Stimulated activated CD4-positive, alpha-beta T cell treated with anti-CD3 and anti-CD28 coated beads, Interleukin-12 subunit alpha, Interleukin-12 subunit beta, amount 100 ng/mL, for 24 hours (primary cell): ENCODE measurements at places on chromosomes 6 and 20.

GRCh38 chr20:45368221-45368980, 5.4 kb downstream of the SYS1 start:
- DNase-seq = no peak

DNA sequence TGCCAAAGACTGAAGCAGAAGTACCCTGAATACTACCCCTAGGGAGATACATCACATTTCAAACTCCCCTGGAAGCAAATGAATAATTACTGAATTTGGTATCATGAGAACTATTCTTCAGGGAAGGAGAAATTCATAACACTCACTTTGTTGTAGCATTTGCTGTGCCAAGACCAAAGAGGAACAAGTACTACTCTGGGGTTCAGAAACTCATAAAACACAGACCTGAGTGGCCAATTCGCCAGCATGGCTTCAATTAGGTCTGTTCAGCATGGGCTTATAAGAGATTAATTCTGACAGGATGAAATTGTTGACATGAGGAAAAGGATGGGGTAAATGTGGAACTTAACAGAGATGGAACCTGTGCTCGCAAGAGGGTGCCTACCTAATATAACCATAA, 6.5 kb downstream of the ELOVL5 start:
- no peak for DNase-seq

DNA sequence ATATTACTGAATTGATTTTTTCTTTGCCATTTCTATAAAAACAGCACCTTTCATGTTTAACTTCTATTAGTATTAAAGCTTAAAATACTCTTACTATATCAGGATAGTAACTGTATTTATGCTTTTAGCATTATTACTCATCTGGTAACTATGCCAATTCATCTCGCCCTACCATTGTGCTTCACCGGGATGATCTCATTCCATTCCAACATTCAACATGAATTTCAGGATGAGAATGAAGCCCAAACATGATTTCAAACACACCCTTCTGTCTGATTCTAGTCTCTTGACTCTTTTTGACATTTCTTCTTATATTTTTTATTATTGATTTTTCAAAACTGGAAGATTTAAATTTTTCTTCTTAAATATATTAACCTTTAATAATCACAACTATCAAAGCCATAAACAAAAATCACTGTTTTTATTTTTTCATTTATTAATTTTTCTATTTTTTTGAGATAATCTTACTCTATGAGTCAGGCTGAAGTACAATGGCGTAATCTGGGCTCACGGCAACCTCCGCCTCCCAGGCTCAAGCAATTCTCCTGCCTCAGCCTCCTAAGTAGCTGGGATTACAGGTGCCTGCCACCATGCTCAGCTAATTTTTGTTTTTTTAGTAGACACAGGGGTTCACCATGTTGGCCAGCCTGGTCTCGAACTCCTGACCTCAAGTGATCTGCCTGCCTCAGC, 46.7 kb downstream of the GJA1 start:
- no peak for DNase-seq

- DNase-seq = no peak
Measured at GRCh38 chr6:31697555-31697954, 5.6 kb downstream of the ABHD16A start.

DNA sequence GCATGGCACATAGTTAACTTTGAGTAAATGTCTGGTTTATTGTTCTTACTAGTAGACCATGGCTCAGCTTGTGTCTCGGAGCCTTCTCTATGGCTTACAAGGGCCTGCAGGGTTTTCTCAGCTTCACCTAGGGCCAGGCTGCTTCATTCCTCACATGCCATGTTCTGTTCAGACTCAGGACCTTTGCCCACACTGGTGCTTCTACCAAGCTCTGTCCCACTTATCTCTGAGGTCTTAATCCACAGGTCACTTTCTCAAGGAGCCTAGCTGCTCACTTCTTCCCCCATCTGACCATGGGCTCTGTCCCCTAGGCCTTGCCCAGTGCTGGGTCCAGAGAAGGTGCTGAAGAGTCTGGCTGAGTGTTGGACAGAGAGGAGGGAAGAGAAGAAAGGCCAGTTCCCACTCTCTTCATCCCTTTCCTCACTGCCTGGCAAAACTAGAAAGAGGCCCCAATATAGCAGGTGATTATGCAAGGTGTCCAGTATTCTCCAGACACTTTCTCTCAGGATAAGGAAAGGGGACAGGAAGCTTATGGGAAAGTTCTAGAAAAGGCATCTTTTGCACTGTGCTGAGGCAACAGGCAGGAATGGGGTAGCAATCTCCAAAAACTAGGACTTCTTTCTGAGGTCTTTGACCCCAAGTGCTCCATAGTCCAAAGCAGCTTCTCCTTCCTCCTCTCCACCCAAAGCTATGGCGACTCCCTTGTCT, 40.0 kb downstream of the COX4I2 start:
- no peak for DNase-seq

DNA sequence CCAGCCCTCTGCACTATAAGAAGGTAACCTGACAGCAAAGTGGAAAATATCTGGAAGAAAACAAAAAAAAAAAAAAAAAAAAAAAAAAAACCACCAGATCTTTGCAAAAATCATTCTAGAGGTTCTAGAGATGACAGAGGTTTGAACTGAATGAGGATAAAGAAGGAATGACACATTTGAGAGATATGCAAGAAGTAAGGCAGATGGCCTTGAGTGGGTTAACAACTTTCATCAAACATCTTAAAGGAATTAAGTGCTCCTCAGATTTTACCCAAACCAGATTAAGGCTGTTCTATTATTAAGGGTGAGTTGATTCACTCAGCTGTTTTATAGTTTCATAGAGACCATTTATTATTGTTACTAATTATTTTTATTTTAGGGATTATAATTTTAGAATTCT, 62.0 kb downstream of the RSPO3 start:
- DNase-seq = no peak

GRCh38 chr6:47810885-47811284, 29.1 kb downstream of the OPN5 start:
- no peak for DNase-seq

- DNase-seq = no peak
Measured at GRCh38 chr6:164424489-164424888, 884.9 kb downstream of the C6orf118 start.

GRCh38 chr6:4581468-4582385, 194.5 kb upstream of the CDYL start:
- no peak for DNase-seq

GRCh38 chr20:10463622-10464021, 28.5 kb downstream of the SLX4IP start:
- no peak for DNase-seq

DNA sequence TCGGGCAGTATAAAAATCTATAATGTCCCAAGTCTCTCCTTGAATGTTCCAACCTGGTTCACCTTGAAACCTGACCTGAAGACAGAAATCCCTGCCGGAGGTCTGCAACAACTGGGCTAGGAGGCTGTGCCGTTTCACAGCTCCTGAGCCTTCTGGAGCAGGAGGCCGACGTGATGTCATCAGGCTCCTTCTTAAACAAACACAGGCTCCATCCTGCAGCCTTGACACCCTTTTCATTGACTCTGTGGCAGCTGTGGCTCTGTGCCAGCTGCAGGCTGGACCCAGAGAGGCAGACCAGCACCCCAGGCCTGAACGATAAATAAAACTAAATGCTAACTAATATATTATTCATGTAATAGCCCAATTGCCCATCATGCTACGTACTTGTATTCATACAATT, 483.9 kb downstream of the CD83 start:
- no peak for DNase-seq

DNA sequence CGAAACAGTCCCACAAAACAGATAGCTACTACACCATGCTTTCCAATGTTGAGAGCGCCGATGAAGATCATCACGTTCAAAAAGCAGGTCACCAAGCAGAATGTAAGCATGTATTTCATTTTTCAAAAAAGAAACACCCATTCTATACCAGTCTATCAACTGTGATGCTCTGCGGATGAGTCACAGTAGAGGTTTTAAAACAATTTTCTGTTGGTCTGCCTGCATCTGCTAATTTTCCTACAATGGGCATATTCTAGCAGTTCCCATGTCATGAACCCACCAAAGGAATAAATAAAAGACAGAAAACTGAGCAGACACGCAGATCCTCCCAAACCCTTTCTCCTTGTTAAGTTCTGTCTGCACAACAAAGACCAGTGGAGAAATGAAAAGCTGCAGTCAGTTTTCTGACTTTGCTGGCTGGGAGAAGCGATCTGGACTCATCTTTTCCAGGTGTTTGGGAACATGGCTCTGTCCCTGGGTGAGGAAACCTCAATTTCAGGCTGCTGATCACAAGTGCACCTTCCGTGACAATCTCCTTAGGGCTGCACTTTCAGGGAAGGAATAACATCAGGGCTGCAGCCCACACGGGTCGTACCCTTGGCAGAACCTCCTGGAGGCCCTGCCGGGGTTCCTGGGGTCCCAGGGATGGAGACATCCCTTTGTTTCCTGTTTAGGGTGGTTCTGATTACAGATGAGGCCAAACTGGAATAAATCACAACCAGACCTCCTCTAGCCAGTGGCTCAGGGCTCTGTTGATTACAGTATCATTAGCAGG, 200.1 kb downstream of the BMP7 start:
- DNase-seq = no peak

DNA sequence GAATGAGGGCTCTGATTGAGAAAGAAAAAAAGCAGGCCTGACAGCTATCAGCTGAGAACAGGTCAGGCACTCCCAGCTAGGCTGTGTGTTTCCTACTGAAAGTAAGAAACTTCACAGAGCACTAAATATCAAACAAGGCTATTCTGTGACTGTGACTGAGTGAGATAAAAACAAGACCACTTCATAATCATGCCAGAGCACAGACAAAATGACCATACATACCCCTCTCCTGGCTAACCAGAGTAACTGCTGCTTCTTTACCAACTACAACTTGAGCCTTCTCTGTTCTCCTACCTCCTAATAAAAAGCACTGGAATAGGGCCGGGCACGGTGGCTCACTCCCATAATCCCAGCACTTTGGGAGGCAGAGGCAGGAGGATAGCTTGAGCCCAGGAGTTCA, 6.8 kb upstream of the BTN1A1 start:
- no peak for DNase-seq

- no peak for DNase-seq
Measured at GRCh38 chr6:35935469-35935868, 14.6 kb upstream of the SRPK1 start.

DNA sequence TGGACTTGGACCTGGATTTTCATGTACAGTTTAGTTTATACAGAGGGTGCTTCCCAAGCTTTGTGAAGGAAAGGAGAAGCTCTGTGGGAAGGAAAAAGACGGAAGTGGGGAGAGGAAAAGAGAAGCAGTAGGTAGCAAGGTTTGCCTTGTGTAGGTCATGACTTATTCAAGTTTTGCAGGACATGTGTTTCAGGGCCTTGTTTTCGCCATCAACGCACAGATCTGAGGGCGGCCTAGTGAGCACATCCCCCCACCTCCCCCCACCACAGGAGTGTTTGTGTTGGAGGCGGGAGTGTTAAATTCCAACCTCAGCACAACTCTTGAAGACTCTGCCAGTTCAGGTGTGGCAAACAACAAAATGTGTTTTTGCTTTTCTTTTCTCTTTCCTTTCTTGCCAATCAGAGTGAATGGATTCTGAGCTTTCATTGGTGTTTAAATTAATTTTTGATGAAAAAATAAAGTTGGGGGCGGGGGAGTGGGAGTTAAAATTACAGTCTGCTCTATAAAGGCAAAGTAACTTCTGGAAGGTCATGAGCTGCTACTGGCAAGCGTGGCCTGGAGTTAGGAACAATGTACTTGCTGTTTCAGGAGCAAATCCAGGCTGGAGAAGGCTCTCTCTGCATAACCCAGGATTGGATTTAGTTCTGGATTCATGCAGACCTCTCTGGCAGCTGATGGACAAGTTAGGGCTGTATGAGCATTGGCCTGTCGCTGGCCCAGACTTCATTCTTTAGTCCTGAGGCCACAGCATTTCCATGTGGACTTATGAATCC, 338.5 kb downstream of the CD83 start:
- no peak for DNase-seq

- DNase-seq = no peak
Measured at GRCh38 chr20:49174183-49174582, 14.0 kb downstream of the STAU1 start.

GRCh38 chr6:54010340-54011276, 100.6 kb upstream of the MLIP start:
- DNase-seq = no peak

DNA sequence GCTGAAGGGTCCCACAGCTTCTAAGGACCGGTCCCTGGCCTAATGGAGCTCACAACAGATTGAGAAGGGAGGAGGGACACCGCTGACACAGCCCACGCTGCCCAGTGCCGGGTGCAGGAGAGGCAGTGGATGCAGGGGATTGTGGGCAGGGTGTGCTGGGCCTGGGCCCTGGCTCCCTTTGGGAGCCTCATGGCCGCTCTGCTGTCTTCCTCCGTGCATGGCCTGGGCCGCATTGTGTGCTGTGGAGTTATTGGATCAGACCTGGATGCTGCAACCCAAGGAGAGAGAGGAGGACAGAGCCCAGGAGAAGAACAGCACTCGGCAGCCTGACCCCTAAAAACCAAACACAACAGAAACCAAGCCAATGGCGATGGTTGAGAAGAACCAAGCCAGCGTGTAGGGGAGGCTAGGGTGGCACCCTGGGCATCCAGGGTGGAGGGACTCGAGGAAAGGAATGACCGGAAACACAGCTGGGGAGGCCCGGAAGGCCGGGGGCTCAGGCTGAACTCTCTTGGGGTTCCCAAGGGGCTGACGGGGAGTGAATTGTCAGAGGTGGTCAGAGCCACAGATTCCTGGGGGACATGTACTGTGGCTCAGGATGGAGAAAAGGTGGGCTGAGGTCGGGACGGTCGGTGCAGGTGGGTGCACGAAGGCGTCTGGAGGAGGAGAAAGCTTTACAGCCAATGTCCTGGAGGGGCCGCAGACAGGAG, 41.0 kb downstream of the ERMARD start:
- DNase-seq = no peak

DNA sequence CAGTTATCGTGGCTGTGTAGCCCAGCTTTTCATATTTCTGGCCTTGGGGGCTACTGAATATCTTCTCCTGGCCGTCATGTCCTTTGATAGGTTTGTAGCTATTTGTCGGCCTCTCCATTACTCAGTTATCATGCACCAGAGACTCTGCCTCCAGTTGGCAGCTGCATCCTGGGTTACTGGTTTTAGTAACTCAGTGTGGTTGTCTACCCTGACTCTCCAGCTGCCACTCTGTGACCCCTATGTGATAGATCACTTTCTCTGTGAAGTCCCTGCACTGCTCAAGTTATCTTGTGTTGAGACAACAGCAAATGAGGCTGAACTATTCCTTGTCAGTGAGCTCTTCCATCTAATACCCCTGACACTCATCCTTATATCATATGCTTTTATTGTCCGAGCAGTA, 475 bp downstream of the OR2B6 start:
- DNase-seq = no peak
